Left lung (tissue), 14 donors: ENCODE measurements at places on chromosomes 5 and 9. TPM values are rescaled to one million over a fixed set of nuclear protein-coding genes. Genes with fewer than 3 reads are reported as not detected.

SHC3 gene
- polyA plus RNA-seq = 17.5 TPM

SPAAR gene
- 4.2 TPM for polyA plus RNA-seq

PCDHGC4 gene
- polyA plus RNA-seq = 2.2 TPM

SLC4A9 gene
- not detected for polyA plus RNA-seq

GHR gene
- polyA plus RNA-seq = 29.9 TPM

PPP2R2B gene
- polyA plus RNA-seq = 0.41 TPM

SLC6A7 gene
- not detected for polyA plus RNA-seq

LHX6 gene
- polyA plus RNA-seq = 17.6 TPM

MSX2 gene
- 1.3 TPM for polyA plus RNA-seq

FLT4 gene
- 39.3 TPM for polyA plus RNA-seq

GPR150 gene
- not detected for polyA plus RNA-seq

CORO2A gene
- polyA plus RNA-seq = 10.0 TPM

PLPP7 gene
- 1.7 TPM for polyA plus RNA-seq

PTPN3 gene
- 16.6 TPM for polyA plus RNA-seq

OBP2B gene
- polyA plus RNA-seq = not detected
